ENCODE measurements at places on chromosomes 1 and 21.
A peak's percentile ranks its signal among the peaks of the same experiment; 100 is the strongest.

DNA sequence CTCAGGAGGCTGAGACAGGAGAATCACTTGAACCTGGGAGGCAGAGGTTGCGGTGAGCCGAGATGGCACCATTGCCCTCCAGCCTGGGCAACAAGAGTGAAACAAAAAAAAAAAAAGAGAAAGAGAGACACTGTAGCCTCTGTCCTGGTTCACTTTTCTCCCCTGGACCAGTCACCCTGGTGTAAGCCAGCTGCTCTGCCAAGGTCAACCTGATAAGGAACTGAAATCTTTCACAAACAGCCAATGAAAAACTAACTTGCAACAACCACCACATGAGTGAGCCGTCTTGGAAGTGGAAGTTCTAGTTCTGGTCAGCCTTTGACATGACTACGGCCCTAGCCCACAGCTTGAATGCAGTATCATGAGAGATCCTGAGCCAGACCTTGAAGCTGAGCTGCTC lies 36.8 kb upstream of the CXADR start:
- DNase-seq = no peak

DNA sequence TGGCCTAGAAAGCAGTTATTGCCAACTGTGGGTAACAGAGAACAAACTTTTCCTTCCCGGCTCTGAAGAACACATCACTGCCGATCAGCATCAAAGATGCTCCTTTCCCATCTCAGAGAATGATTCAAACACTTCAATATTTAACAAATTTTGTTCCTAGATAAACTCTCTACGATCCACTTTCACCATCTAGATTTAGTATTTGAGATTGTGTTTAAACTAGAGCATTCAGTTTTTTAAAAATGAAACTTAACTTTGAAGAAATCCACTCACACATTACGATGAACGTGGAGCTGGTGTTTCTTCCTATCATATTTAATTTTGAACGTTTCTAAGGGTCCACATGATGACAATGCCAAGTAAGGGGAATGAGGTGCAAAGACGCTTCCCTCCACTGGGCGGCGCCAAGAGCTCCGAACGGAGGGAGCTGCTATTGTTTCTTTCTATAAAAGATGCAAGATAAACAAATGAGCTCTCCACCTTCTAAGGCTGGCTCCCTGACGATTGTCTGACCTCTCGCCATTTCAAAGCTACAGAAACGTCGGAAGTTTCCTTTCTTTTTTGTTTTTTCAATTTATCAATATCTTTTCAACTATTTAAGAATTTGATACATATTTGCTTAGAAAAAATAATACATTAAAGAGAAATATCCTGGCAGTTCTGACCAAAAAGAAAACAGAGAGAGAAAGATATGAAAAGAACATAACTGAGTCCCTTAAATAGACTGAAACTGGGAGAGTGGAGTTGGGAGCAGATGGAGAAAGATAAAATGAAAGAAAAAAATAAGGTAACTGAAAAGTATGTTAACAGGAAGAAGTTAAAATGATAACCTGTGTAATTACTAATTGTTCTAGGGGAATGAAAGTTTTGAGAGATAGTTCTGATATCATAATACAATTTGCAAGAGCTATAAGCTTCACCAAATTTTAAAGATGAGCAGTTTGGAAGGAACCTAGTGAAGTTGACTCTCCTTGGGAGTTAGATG lies 4.4 kb upstream of the BARHL2 start:
- DNase-seq = peak; percentile 62

- no peak for DNase-seq
These were observed 29.9 kb downstream of the MAST2 start for GRCh38 chr1:45833361-45833760.

GRCh38 chr1:182909578-182909977 lies 43.4 kb downstream of the SHCBP1L start:
- peak; percentile 8 for DNase-seq

DNA sequence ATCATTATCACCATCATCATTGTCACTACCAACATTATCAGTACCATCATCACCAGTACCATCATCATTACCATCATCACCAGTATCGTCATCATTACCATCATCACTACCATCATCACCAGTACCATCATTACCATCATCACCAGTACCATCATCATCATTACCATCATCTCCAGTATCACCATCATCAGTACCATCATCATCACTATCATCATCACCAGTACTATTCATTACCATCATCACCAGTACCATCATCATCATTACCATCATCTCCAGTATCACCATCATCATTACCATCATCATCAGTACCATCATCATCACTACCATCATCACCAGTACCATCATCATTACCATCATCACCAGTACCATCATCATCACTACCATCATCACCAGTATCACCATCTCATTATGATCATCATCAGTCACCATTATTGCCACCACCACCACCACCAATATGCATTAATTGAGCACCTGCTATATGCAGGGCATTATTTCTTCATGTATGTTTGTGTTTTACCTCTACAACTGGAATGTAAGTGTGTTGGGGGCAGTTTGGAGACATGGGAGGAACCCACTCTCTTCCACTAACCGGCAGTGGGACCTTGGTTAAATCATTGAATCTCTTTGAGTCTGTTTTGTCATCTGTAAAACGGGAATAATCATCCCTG lies 7.0 kb downstream of the ZBTB8B start:
- no peak for DNase-seq

GRCh38 chr21:27703791-27704190 lies 736.9 kb upstream of the ADAMTS5 start:
- DNase-seq = no peak

DNA sequence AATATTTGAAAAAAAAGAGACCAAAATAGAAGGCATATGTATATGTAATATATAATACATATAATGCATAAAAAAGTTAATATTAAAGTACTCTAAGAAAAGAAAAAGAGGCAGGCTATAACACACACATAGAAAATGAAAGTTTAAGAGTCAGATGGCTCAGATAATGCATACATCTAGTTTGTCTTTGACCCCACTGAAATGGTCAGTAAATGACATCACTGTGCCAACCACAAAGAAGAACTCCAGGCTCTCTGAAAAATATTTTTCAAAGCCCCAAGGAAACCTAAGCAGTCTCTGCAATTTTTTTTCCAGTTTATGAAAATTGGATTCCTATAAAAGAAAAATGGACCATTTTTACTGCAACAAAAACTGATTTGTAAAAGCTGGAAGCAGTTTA lies 55.4 kb upstream of the SCYL3 start:
- DNase-seq = no peak

- no peak for DNase-seq
These were observed 9.1 kb downstream of the AHDC1 start for GRCh38 chr1:27594564-27595510.

DNA sequence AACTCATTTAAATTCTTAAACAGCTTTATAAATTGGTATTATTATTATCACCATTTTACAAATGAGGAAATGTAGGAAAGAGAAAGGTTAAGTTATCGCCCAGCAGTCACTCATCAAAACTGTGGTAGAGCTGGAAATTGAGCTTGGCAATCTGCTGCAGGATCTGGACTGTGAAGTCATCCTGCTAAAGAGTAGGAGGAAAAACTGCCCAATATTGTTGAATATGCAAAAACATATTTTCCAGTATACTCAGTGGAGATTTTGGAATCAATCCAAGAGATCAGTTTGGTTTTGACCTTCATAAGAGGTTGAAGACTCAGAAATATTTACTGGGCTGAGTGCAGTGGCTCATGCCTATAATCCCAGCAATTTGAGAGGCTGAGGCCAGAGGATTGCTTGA lies 16.9 kb upstream of the RC3H1 start:
- DNase-seq = no peak

DNA sequence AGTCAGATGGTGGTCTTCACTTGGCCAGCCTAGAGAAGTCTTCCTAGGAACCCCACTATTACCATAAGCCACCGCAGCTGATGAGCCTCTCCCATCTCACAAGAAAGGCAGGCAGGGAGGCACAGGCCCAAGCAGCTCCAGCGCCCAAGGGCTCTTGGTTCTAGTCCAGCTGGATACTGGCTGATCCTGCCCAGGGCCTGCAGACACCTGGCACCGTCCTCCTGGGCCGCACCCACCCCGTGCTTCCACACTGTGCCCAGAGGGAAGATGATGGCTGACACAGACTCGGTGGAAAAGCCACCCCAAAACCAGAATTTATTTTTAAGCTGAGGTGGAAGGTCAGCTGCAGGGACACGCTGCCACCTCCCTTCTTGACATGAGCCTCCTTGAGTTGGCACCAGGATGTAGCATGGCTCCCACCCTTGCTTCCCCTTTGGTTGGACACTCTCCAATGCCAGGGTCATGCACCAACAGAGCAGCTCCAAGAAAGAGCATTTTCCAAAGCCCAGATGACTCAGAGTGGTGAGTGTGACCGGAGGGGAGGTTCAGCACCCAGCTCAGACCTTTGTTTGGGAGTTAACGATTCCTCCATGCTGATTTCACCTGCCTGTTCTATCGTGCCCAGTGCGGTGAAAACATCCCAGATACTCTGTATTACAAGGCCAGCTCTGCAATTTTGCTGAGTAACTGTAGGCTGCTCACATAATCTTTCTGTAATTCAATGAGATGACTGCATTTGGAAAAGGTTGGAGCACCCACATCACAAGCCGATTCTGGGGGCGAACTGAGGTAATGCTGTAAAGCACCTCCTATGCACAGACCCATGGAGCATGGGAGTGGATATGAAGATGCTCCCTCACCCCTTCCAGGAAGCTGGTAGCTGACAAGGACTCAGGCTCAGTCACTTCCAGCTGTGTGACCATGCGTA lies 63.1 kb upstream of the SLC2A1 start:
- DNase-seq = no peak

DNA sequence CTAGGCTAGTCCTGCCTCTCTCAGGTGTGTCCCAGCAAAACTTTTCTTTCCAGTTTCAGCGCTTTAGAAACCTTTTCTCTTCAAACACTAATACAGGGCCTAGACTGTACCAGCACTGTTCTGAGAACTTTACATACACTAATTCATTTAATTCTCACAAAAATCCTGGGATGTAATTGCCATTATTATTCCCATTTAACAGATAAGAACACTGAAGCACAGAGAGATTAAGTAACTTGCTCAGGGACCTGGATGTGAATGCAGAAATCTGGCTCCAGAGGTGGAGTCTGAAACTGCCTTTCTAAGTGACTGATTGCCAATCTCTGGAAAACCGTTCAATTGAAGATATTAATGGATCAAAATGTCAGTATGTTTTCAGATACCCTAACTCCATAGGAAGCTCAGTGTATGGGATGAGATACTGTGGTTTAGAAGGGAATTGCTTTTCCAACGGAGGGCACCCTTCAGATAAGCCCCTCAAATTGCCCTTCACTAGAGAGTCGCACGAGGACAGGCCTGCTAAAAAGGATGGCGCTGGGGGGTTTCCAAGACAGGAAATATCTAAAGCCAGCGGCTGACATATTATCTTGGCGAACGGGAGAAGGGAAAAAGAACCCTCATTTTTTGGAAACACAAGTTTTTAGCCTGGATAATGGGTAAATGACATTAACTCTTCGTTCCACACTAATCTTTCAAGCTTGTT lies 698 bp upstream of the UCK2 start:
- no peak for DNase-seq

DNA sequence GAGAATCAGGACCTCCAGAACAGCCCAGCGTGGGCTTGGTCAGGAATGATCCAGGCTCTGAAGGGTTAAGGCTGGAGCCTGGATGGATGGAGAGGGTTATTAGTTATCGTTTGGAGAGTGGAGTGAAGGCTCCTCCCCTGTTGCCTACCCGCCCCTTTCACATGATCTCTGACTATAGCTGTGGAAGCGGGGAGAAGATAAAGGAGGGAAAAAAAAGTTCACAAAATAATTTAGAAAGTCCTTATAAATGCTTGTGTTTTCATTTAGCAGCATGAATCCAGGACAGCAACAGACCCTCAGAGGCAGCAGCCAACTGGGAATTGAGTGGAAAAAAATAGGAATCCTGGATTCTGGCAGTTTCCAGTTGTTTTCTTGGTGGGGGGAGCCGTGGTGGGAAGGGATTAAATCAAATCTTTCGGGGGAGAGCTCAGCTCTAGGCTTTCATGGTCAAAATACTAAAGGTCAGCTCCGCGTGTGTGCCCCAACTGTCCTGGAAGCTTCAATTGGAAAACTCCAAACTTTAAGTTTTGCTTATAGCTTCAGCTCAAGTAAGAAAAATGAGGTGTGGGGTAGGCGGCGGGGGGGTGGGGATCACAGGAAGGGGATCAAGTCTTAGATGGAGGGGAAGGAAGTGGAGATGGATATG lies 595 bp upstream of the DDR2 start:
- no peak for DNase-seq

DNA sequence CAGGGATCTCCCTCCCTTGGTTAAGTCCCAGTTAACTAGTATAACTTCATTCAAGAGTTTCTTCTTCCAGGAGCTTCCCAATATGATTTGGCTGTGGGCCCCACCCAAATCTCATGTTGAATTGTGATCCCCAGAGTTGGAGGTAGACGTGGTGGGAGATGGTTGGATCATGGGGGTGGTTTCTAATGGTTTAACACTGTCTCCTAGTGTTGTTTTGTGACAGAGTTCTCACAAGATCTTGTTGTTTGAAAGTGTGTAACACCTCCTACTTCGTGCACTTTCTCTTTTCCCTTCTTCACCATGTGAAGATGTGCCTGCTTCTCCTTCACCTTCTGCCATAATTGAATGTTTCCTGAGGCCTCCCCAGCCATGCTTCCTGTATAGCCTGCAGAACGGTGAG lies 251.8 kb upstream of the FGGY start:
- DNase-seq = no peak

- DNase-seq = no peak
These were observed 57.2 kb upstream of the ANGPTL1 start for GRCh38 chr1:178928041-178928440.

- no peak for DNase-seq
These were observed 19.0 kb downstream of the BCAR3 start for GRCh38 chr1:93662481-93663207.

- DNase-seq = no peak
These were observed 8.8 kb upstream of the NADK start for GRCh38 chr1:1786836-1787605.

DNA sequence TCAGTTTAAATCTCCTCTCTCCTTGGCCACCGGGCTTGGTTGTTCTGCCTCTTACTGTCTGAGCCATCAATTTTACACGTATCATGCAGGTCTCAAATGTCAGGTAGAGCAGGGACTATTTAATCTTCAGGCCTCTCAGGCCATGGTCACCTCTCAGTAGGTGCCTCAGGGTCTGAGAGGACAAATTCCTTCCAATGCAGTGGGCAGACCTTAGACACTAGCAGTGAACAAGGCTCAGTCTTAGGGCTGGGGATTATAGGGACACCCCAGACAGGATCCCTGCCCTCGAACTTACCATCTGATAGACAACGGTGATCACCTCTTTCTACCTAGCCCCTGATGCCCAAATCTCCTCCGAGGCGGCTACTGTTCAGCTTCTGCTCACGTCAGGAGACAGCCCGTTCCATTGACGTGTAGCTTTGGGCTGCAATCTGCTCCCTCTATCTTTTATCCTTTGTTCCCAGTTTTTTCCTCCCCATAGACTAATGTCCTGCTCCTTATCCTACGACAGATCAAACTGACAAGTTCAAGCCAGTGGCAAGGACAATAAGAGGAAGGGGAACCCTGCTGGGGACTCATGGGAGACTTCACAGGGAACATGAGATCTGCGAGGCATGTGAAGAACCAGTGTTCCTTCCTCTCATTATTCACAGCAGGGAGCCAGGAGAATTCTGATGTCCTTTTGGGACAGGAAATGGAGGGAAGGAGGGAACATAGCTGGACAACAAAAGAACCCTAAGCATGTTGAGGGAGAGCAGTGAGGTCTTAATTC lies 1.4 kb upstream of the MYOG start:
- no peak for DNase-seq
